GM18507 (cell line): ENCODE measurements at places on chromosomes 1 and 21.

- no peak for DNase-seq
Measured at GRCh38 chr1:180310095-180310494, 80.0 kb downstream of the LHX4 start.

- DNase-seq, result no peak
Measured at GRCh38 chr1:223233019-223233409, 90.0 kb upstream of the TLR5 start.

- no peak for DNase-seq
Measured at GRCh38 chr1:230626232-230626631, 16.0 kb upstream of the COG2 start.

DNA sequence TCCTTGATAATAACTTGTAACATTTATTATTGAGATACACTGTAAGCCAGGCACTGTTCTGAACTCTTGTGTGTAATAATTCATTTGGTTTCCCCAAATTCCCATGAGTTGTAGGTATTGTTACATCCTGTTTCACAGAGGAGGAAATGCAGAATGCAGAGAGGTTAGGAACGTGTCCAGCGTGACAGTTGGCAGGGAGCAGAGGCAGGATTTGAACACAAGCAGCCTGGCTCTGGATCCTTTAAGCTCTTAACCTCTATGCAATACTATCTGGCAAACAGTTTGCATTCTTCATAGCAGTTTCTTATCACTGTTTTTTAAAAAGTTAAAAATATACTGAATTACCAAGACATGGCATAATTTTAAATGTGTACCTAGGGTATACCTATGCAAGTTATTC is 30.5 kb downstream of the EEIG2 start:
- no peak for DNase-seq

- DNase-seq, result no peak
Measured at GRCh38 chr1:29408831-29409605, 172.7 kb downstream of the PTPRU start.

- DNase-seq, result no peak
Measured at GRCh38 chr1:202216691-202217090, 23.1 kb downstream of the LGR6 start.

- DNase-seq, result no peak
Measured at GRCh38 chr1:181863736-181864135, 197.8 kb downstream of the ZNF648 start.

GRCh38 chr1:238063454-238063853 is 172.7 kb upstream of the ZP4 start:
- no peak for DNase-seq

DNA sequence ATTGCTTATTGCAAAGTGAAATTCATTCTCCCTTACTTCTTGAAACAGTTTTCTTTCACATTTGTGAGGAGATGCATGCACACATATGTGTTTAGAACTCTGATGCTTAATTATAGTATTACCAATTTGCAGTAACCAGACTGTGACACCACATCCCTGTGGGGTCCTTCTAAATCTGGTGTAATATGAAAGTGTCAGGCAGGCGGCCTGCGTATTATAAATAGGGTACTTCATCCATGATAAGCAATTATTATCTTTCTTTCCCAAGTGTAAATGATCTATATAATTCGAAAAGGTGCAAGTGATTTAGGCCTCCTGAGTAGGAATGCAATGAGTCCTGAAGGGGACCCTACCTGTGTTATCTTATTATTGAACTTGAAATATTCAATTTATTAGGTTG is 876 bp downstream of the EFCAB7 start:
- DNase-seq, result no peak

- DNase-seq, result no peak
Measured at GRCh38 chr1:147892216-147892615, 10.4 kb upstream of the GJA8 start.

DNA sequence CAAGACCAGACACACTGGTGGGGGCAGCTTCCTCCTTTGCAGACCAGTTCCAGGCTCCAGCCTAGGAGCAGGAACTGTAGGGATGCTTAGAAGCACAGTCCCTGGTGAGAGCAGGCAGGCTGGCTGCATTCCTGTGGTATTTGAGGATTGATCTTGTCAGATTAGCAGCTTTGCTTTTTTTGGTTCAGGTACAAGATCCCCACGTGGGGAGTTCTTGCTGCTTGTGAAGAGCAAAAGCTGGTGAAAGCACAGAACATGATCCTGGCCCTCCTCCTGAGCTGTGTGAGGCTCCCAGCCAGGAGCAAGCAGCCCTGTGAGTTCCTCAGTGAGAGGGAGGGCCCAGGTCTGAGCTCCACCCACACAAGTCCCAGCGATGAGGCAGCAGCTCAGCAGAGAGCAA is 75.3 kb upstream of the ARTN start:
- no peak for DNase-seq

- DNase-seq, result no peak
Measured at GRCh38 chr1:226044514-226045101, 17.9 kb upstream of the H3-3A start.

GRCh38 chr1:6447016-6447817 is 18.8 kb downstream of the TNFRSF25 start:
- no peak for DNase-seq

- DNase-seq, result no peak
Measured at GRCh38 chr1:233300326-233300725, 4.8 kb upstream of the PCNX2 start.

GRCh38 chr1:83546874-83547273 is 452.1 kb downstream of the TTLL7 start:
- DNase-seq, result no peak

GRCh38 chr21:42164064-42164789 is 54.7 kb upstream of the ABCG1 start:
- peak; percentile 38 for DNase-seq

GRCh38 chr1:64754173-64754572 is 9.3 kb downstream of the RAVER2 start:
- no peak for DNase-seq

- DNase-seq, result no peak
Measured at GRCh38 chr1:8653878-8654277, 163.6 kb downstream of the RERE start.

- no peak for DNase-seq
Measured at GRCh38 chr1:175015243-175015642, 8.0 kb downstream of the MRPS14 start.

- DNase-seq, result peak; percentile 62
Measured at GRCh38 chr1:183956559-183957188, 80.9 kb downstream of the COLGALT2 start.

DNA sequence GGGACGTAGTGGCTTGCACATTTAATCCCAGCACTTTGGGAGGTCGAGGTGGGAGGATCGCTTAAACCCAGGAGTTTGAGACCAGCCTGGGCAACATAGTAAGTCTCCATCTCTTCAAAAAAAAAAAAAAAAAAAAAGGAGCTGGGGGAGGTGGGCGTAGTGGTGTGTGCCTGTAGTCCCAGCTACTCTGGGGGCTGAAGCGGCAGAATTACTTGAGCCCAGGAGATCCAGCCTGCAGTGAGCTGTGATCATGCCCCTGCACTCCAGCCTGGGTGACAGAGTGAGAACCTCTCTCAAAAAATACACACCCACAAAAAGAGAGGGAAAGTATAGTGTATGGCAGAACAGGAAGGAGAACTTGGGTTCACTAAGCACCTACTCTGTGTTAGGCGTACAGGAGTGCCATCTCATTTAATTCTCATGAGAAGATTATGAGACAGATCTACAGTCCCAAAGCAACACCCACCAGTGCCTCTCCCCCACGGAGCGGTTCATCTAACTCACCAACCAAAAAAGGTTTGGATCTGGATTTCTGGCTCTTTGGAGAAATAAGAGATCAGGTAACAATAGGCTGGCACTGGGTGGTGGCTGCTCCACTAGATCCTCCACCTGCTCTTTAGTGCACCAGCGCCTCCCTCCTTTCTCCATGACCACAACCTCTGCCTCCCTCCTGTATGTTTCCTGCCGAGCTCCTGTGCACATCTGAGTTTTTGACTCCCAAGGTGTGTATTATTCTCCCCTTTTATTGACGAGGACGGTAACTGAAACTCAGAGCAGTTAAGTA is 1.4 kb upstream of the TRAF5 start:
- DNase-seq, result no peak

DNA sequence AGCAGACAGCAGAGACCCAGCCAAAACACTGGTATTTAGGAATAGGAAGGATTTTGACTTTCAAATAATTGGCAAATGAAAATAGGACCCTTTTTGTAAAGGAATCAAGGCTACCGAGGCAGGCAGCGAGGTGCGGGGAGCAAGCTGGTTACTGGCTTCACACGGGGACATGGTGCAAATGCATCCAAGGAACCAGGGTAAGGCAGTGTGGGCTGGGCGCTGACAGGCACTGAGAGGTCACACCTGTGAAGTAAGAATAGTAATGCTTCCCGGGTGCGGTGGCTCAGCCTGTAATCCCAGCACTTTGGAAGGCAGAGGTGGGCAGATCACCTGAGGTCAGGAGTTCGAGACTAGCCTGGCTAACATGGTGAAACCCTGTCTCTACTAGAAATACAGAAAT is 15.5 kb downstream of the CHAF1B start:
- no peak for DNase-seq

- DNase-seq, result peak; percentile 47
Measured at GRCh38 chr1:97920832-97921571, at the start of gene DPYD. Gene DPYD, minus strand, starts transcription at chr1:97921034. Its CDS starts 112 bp downstream, at chr1:97920922.

GRCh38 chr1:83086986-83087512 is 911.9 kb downstream of the TTLL7 start:
- no peak for DNase-seq

- no peak for DNase-seq
Measured at GRCh38 chr1:89667691-89668090, 34.8 kb downstream of the LRRC8C start.

DNA sequence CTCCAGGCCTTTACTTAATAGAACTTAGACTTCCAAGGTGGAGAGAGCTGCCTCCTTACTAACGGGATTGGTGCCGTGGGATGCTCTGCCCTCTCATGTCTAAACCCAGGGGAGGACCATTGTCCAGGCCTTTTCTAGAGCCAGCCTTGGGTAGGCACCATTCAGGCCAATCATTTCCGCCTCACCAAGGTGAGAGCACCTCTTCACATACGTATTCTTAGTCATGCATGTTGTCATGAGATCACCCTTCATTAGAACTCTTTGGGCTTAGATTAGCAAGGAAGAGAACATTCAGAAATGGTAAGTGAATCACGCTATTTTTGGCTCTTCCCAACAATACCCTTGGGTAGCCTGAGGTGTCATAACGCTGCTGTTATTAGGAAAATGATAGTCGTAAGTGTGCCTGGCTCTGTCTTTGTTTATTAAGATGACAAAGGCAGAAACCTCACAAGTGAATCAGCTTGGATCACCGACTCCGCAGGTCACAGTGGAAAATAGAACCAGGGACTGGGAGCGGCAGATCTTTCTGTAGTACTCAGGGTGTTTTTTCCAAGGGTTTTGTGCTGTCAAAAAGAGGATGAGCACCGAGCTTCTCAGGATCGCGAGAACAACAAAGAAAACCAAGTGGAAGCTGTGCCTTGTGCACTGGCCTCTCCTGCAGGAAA is 55.0 kb downstream of the HUNK start:
- DNase-seq, result no peak

GRCh38 chr1:171220581-171221054 is 27.7 kb upstream of the FMO1 start:
- no peak for DNase-seq

GRCh38 chr1:168179438-168180147 is 831 bp downstream of the TIPRL start:
- no peak for DNase-seq

GRCh38 chr1:205920159-205920558 is 23.1 kb downstream of the SLC26A9 start:
- DNase-seq, result no peak

GRCh38 chr1:77228836-77229235 is 9.6 kb upstream of the PIGK start:
- DNase-seq, result no peak

DNA sequence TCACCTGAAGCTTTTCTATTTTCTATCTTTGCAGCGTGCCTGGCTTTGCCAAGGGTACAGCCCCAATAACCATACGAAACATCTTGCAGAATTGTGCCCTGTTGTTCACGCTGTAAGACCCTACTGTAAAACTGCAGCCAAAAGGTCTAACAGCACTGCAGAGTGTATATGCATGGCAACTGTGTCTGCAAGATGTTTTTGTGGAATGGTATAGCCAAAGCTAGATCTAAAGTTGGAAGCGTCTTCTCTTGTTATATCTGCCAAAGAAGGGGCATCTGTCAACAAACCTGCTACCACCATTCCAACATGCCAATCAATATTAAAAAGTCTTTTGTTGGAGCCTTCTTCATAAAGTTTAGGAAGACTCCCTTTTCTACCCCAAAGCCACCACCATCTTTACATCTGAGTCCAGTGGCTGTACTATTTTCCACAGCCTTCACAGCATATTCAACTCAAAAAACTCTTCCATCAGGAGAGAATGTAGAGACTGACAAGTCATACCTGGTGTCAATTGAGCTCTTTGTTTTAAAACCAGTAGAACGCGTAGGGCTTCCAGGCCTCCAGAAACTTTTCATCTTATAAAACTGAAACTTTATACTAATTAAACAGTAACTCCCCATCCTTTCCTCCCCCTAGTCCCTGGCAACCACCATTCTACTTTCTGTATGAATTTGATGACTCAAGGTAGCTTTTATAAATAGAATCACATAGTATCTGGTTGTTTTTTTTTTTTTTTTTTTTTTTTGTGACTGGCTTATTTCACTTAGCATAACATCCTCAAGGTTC is 40.0 kb downstream of the ZSCAN20 start:
- no peak for DNase-seq

- no peak for DNase-seq
Measured at GRCh38 chr21:34215911-34216717, 142.7 kb downstream of the MRPS6 start.

- DNase-seq, result no peak
Measured at GRCh38 chr1:6235296-6235677, 477 bp downstream of the ICMT start.

DNA sequence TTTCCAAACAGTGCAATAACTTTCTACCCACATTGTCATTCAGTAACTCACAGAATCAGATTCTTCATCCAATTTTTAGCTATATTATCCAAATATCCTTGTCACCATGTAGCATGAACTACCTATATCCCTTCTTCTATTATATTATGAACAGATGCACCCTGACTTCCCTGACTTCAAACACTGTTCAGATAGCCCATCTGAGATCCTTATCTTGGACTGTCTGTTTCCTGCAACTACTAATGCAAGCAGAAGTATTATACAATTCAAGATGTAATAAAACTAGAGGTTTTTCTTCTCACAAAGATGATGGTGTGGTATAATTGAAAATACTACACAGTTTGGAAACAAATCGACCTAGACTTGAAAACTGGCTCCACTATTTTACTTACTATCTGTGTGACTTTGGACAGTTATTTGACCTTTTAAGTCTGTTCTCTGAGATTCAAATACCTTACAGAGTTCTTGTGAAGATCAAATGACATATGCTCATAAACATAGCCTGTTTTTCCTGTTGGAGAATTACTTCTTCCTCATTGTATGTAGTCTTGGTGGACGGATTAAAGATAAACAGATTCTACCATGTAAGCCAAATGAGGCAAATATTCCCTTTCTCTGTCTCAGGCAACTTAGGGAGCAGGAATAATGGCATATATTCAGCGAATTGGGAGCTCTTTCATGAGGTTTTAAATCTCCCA is 407.9 kb upstream of the ZRANB2 start:
- DNase-seq, result no peak
